ENCODE measurements at places on chromosomes 12 and 14.

DNA sequence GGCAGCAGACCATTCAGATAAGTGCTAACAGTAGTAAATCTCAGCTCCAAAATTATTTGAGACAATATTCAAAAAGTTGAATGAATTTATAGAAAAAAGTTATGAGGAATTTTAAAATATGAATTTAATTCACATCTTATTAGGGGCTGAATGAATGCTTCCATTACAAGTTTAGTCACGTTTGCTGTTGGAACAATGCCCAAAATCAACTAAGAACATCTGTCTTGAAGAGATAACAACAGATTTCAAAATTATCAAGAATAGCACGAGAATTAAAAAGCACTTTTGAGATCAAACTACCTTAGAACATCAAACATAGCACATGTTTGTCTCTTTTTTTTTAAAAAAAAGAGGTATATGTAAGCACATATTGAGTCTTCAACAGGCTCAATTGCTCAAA is 115.4 kb upstream of the PPFIA2 start:
- DNase-seq = no peak

DNA sequence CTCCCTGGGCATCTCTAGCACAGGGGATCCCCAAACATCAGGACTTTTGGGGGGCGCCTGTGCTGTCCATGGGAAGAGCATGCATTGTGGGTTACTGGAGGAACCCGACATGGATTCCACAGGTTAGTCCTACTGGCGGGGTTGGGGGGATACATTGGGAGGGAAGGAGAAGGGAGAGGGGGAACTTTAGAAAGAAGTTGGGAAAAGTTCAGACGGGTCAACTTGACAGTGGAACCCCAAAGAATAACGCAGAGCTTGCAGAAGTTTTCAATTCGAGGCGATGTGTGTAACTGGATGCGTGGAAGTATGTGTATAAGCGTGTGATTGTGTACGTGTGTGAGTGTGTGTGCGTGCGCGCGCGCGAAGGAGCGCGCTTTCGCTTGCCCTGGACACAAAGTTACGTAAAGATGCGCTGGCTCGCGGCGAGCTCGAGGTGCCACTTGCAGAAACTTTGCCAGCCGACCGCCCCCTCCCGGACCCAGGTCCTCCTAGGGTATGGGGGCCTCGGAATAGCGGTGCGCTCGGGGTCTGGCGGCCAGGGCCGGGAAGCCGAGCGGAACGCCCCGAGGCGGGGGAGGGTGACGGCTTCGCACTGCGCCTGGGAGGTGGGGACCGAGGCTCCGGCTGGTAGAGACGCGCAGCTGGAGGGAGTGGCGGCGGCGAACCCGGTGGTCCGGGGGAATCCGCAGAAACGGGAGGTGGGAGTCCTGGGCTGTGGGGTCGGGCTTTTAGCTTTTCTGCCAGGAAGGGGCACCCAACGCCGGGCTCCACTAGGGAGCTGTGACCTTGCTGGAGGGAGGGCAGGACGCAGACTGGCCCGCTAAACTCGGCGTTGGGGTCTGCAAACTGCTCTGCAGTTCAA is 669 bp downstream of the RFX4 start:
- no peak for DNase-seq

DNA sequence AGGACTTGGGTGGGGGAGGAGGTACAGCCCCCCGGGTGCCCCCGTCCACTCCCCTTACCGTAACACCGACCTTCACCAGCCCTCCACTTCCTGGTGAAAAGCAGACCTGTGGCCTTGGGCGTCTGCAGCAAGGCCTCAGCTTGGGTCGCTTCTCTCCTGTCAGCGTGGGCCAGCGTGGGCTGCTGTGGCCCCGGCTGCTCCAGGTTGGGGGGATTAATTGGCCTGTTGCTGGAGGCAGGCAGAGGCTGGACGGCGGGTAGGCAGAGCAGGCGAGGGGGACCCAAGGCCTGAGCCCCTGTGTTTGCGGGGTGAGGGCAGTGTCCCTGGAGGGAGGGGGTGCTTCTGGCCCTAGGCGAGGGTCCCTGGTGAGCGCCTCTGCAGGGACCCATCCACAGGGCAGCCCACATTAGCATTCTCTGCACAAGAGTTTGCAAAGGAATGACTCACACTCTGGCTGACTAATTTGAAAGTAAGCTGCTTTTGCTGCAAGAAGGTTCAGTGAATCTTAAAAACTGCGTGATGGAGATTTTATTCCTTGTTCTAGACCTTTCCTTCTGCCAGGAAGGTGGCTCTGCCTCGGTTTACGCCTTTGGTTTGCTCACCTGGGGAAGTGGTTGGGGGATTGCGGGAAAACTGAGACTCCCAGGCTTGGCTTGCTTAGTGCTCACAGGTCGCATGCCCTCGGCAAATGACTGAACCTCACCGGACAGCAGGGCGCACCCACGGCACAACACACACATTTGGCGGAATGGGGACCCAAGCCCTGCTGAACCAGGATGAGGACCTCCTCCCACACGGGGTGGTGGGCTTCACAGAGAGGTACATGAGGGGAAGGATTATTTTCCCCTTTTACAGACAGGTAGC is 37.9 kb upstream of the DLK1 start:
- no peak for DNase-seq

DNA sequence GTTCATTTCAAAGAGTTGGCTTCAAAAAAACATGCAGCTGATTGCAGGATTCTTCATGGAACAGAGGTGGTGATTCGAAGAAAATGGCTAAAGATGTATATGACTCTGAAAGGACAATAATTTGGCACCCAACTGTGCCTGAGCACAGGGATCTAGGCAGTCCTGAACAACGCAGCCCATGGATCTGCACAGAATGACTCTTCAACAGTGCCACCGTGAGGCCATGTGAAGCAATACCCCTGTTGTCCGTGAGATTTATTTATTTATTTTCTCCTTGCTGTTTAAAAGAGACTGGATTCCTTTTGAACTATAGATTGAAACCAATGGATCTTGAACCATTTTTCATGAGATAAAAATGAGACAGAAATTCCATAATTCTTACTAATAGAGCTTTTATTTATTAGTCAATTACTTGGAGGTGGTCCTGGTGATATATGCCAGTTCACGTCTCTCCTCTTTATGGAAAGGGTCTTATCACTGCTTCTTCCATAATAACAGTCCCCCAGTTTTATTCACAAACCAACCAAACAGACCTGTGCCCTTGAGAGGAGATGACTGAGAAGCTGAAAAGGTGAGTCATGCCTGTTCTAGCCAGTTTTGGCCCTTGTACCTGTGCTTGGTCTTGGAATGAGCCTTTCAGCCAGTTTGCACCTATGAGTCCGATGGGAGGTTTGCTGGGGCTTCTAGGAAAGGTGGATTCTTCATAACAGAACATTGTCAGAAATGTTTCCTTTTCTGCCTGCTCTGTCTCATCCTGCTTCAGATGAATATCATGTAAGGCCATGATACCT is 1598.3 kb downstream of the AACS start:
- no peak for DNase-seq

DNA sequence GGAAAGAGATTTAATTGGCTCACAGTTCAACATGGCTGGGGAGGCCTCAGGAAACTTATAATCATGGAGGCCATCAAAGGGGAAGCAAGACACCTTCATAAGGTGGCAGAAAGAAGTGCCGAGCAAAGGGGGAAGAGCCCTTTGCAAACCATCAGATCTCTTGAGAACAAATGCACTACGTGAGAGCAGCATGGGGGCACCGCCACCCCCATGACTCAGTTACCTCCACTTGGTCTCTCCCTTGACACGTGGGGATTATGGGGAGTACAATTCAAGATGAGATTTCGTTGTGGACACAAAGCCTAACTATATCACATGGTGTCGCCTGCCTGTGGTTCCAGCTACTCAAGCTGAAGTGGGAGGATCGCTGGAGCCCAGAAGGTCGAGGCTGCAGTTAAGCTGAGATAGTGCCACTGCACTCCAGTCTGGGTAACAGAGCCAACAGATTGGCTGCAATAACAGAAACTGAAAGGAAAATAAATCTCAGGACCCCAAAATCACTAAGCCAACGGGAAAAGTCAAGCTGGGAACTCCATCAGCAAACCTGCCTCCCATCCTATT is 10.0 kb upstream of the CDCA4 start:
- no peak for DNase-seq

- DNase-seq = no peak
Measured at GRCh38 chr12:4312251-4312650, 8.8 kb upstream of the TIGAR start.
